ENCODE measurements at places on chromosomes 11 and 22. TPM values are rescaled to one million over a fixed set of nuclear protein-coding genes. Genes with fewer than 3 reads are reported as not detected.
A peak's percentile ranks its signal among the peaks of the same experiment; 100 is the strongest.

Gene APOC3
- not detected for total RNA-seq

Gene CCDC88B
- total RNA-seq = 65.8 TPM

Gene TAF6L
- total RNA-seq = 16.7 TPM

Gene LAYN
- 93.7 TPM for total RNA-seq

Gene SPECC1L
- total RNA-seq = 39.0 TPM

DNA sequence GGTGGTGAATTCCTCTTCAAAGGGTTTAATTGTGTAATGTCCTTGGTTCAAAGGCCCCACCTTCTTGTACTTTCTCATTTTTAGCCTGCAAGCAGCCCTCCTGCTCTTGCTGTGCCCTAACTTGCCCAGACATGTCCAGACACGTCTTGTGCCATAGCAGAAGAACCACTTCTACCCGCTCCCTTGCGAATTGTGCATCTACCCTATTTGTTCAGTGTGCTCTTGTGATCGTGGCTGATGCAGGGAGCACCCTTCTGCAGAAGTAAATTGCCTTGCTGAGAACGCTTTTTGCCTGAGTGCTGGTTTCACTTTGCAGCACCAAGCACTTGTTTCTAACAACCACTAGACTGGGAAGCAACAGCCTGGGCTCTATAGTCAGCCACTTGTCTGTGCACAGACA lies 249.4 kb downstream of the SBF2 start:
- DNase-seq = peak; percentile 10

- DNase-seq = no peak
Measured at GRCh38 chr11:121592708-121593107, 139.9 kb upstream of the SORL1-AS1 start.

DNA sequence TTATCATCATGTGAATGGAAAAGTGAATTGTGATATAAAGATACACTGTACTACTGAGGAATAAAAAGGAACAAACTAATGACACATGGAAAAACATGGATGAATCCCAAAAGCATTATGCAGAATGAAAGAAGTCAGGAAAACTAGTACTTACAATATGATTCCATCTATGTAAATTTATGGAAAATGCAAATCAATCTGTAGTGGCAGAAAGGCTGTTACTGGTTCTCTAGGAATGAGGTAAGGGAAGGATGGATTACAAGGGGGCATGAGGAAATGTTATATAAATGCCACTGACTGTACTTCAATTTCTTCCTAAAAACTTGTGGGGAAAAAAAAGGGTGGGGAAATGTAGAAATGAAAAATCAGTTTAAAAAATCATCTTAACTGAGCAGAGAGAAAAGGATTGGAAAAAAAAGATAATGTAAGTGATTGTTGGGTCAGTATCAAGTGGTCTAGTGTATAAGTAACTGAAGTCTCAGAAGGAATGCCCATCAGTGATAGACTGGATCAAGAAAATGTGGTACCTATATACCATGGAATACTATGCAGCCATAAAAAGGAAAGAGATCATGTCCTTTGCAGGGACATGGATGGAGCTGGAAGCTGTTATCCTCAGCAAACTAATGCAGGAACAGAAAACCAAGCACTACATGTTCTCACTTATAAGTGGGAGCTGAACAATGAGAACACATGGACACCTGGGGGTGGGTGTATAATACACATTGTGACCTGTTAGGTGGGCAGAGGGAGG lies 48.8 kb downstream of the USP35 start:
- DNase-seq = no peak

DNA sequence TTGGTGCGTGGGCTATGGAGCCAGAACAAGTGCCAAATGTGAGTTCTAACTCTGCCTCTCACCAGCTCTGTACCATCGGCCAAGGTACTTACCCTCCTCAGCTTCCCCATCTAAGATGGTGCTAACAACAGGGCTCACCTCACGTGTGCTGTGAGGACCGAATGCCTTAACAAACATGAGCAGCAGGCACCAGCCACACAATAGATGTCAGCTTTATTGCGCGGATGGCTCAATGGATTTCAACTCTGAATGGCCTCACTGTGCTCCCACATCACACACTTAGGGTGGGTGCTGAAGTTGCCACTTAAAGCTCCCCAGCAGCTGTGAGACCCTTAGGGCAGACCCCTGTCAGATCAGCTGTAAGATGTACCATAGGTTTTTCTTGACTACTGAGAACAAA lies 24.1 kb downstream of the RELT start:
- no peak for DNase-seq

DNA sequence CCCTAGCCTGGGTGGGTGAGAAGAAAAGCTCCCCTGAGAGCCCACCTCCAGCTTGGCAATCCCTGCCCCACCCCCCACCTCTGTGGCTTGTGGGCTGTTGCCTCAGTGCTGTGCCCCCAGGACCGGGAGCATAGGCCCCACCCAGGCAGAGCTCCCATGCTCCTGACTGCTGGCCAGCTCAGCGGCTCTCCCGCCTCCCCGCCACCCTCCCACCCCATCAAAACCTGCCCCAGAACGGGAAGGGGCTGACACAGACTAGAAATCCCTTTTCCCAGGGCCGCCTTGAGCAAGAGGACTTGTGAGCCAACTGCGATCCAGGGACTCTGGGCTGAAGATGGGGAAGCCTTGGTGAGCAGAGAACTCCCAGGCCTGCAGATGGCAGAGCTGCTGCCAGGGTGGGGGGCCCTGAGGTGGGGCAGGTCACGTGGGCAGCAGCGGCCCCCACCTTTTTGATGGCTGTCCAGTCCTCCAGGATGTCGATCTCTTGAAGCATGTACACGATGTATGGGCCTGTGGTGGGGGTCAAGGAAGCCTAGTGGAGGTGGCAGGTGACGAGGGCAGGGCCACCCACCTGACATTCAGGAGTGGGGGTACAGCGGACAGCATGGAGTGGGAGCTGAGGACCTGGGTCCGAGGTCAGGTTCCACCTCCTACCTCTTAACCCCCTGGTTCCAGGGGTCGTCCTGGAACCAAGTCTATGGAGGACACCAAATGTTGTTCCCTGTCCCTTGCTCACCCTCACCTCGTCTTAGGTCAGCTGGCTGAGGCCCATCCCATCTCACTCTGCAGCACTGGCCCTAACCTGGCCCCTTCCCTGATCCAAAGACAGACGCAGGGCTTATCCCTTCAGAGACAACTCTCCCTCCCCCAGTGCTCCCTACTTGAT lies 2.3 kb upstream of the RIN1 start:
- no peak for DNase-seq

GRCh38 chr11:133058501-133058900 lies 473.8 kb downstream of the OPCML start:
- DNase-seq = no peak

- no peak for DNase-seq
Measured at GRCh38 chr22:23121000-23121421, 20.8 kb downstream of the RSPH14 start.

GRCh38 chr11:83695046-83695445 lies 408.9 kb upstream of the CCDC90B start:
- no peak for DNase-seq
